ENCODE measurements at places on chromosomes 7 and 10.

- DNase-seq, result no peak
Measured at GRCh38 chr7:100547872-100548271, 8.9 kb downstream of the AGFG2 start.

DNA sequence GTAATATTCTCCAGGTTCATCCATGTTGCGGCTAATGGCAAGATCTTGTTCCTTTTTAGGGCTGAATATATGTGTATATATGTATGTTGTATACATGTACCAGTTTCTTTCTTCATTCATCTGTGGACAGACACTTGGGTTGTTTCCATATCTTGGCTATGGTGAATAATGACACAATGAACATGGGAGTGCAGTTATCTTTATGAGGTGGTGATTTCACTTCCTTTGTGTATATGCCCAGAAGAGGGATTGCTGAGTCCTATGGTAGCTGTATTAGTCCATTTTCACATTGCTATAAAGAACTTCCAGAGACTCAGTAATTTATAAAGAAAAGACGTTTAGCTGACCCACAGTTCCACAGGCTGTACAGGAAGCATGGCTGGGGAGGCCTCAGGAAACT, 17.1 kb upstream of the TSPAN15 start:
- no peak for DNase-seq

DNA sequence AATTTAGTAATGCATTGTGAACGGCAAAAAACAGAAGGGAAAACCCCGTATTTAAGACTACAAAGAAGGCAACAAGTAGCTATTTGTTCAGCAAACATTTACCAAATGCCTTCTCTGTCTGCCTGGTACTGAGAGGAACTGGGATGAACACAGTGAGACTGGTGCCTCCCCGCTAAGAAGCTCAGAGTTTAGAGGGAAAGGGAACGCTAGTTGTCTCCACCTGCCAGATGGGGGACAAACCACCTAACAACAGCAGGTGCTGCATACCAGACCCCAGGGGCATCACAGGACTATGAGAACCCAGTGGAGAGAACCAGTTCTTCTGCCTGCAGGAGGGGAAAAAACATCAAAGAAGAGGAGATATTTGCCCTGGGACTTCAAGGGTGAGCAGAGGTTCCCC, 147.1 kb downstream of the SLC25A13 start:
- DNase-seq, result no peak

- no peak for DNase-seq
Measured at GRCh38 chr10:101780187-101780817, 2.9 kb downstream of the NPM3 start.

- DNase-seq, result peak; percentile 54
Measured at GRCh38 chr7:128883622-128884448, 21.2 kb downstream of the ATP6V1F start.

- DNase-seq, result peak; percentile 17
Measured at GRCh38 chr10:110207805-110208613, 604 bp downstream of the MXI1 start.

DNA sequence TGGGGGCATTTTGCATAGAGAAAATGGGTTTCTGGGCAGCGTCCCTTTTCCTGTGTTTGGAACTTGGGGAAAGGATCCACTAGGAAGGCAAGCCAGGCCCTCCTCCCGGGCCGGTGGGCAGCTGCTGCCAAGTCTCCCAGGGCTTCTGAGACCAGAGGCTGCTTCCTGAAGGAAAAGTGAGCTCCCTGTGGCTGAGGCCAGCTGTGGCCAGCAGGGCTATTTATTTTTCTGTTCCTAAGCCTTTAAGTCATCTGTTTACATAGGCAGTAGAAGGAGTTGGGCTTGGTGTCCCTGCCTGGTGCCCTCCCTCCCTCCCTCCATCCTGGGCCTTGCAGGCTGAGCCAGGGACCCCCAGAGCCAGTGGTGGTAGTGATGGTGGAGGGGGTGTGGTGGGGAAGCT, 70.5 kb upstream of the COL13A1 start:
- DNase-seq, result peak; percentile 91

DNA sequence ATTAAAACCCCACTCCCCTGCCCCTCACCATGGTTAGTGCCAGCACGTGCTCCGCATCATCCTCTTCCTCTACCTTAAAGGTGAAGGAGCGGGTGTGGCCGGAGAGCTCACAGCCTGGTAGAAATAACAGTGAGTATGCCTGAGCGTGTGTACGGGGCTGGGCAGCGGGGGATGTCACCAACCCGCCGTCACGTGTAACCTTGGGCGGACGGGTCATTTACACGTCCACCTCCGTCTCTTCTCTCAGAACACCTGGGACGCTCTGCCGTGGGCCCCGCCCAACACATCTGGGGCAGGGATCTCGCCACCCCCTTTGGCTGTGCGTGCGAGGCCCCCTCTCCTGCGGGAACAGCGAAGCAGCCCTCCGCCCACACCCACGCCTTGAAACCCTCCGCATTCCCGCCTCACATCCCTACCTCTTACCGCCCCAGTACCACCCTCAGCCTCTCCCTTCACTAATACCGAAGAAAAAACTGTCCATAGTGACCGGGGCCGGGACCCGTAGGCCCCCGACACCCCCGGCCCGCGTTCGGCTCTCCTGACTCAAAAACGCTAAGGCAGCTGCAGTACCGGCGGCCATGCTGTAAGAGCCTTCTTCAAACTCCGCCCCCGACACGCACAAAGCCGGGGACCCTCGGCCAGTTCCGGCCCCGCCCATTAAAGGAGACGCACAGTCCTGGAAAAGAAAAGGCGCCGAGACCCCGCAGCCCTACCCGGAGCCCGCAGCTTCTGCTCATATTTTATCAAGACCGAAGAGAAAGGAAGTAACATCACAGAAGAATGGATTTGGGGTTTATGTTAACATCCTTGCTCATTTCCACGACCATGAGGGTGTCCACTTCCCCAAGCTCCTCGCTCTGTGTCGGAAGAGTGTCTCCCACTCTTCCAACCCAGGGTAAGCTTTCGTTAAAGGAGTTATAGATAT, at the start of gene NPM3:
Gene NPM3 (minus strand): TSS at position 636 of the 925 bp plus-strand sequence. CDS start 56 bp downstream, at position 580.
- DNase-seq, result peak; percentile 70

DNA sequence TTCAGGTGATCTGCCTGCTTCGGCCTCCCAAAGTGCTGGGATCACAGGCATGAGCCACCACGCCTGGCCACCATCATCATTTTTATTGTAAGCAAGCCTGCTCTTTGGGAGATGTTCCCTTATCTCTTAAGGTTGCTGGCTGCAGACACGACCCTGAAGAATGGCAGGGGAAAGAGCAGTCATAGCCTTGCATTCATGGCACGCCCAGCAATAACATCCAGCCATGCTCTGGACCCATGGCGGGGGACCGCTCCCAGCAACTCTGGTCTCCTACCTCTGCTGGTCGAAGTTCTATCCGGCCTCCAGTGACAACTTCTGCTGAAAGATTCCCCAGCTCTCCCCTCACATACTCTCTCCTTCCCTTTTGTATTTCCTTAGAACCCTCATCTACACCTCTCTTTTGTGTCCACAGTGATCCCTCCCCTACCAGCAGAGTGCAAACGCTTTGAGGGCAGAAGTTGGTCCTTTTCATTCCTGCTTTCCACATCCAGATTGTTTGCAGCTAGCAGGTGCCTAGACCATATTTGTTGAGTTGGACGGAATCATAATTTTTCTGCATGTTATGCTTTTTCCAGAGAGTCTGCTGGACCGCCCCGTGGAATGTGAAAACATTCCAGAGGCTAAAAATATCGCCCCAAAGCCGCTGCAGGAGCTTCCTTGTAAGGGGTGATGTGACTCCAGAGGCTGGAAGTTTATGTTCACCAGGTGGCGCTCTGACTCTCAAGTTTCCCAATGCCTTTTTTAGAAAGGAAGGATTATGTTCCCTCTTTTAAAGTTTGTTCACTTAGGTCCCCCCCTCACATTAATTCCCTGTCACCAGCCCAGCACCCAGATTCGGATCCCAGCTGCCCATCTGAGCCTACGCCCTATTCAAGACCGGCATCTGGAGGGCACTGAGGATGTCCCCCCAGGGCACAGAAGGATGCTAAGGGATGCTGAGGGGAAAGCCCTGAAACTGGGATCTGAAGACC, 4.3 kb upstream of the MARVELD1 start:
- peak; percentile 88 for DNase-seq

GRCh38 chr7:129160161-129160905, 15.8 kb downstream of the TSPAN33 start:
- no peak for DNase-seq

GRCh38 chr10:35643151-35644049, 1.3 kb upstream of the FZD8 start:
- DNase-seq, result peak; percentile 66

- no peak for DNase-seq
Measured at GRCh38 chr10:29736366-29737073, 101.7 kb upstream of the SVIL start.

DNA sequence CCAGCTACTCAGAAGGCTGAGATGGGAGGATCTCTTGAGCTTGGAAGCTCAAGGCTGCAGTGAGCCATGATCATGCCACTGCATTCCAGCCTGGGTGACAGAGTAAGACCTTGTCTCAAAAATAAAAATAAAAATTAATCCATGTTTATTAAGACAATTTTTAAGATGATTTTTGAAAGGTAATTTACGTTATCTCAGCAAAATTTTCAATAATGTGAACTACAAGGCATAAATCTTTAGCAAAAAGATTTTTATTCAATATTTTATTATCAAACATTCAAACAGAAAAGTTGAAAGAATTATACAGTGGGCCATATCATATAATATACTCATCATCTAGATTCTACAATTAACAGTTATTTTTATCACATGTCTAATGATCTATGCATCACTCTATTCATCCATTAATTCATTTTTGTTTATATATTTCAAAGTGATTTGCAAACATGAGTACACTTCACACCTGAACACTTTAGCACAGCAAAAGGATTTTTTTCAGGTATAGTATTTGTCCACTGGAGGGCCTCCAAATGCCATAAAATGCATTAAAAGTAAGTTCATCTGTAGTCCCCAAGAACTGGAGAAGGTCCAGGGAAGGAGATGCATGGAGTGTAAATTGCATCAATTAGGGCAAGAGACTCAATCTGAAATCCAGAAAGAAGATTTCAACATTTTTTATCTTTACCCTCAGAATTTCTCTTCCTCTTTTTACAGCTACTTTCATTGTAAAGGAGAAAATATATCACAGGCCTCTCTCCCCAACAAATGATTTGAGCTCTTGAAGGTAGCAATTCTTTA, 38.6 kb upstream of the RSBN1L start:
- DNase-seq, result peak; percentile 43

DNA sequence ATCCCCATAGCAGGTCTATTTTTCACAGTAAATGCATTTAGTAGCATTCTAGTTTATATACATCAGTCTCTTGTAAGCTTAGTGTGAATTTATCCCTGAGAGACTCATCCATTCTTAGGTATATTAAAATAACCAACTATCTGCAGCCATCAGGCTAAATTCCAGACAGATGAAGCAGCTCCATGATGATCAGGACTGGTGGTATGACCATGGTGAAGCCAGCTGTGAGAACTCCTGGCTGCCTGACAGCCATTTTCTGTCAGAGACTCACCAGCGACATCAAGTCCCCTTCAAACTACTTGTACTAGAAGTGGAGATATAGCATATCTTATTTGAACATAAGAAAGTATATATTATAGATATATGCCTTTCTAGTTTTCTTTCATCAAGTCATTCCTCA, 70.3 kb upstream of the GSDME start:
- DNase-seq, result peak; percentile 87

GRCh38 chr7:41125343-41125742, 577.5 kb downstream of the INHBA start:
- DNase-seq, result no peak

GRCh38 chr10:79202188-79203013, 133.6 kb downstream of the ZMIZ1 start:
- peak; percentile 29 for DNase-seq

- DNase-seq, result no peak
Measured at GRCh38 chr7:20193873-20194272, 23.3 kb downstream of the MACC1 start.

- no peak for DNase-seq
Measured at GRCh38 chr10:92434385-92434784, 139.5 kb downstream of the IDE start.

GRCh38 chr7:2802504-2803341, 41.4 kb downstream of the GNA12 start:
- peak; percentile 72 for DNase-seq

DNA sequence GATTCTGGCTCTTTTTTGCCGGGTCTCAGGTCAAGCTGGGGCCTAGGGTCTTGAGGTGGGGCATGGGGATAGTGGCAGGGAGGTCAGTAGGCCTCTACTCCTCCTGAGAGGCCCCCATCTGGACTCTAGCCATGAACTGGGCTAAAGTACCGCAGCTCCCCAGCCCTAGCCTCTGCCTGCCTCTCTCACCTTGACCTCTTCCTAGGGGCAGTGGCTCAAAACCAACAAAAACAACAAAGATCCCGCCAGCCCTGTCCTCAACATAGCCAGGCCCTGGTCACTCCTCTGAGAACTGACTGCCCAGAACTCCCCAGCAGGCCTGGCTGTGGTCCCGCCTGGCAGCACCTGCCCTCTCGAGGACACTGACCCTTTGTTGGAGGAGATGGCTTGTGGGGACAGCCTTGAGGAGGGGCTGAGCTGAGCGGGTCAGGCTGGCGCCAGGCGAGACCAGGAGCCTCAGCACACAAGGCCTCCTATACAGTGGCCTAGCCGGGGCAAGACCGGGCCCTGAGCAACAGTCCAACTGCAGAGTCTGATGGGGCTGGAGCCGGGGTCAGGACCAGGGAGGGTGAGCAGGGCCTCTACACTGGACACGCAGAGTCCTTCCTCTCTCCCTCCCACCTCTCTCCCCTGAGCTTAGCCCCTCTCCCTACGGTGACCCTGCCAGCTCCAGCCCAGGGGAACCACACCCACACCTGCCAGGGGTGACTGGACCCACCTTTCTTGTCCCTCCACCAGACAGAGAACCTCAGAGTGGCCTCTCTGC, 11.6 kb upstream of the PPIF start:
- no peak for DNase-seq

GRCh38 chr10:78602201-78602932, 466.4 kb upstream of the ZMIZ1 start:
- DNase-seq, result peak; percentile 19

DNA sequence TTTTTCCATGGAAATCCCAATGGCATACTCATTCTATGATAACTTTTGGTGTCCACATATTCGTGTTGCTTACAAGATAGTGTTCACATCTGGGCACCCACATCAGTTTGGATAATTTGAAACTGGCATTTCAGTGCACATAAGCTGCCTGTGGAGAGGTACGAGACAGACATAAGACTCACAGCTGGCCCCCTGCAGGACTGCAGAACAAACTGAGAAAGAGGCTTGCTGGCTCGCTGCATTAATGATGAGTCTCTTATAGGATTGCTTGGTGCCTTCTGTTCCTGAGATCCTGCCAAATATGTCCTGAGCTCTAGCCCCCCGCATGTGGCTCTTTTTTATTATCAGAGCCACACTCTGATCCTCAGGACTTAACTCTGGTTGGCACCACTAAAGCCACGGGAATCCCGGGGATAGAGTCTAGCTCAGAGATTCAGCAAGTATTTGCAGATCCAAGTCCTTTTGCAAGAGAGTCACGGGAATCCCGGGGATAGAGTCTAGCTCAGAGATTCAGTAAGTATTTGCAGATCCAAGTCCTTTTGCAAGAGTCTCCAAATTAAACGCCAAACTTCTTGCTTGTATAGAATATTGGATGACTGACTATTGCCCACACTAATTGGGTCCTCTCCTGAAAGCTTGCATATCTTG, 34.0 kb upstream of the JCAD start:
- DNase-seq, result no peak

Data from IMR-90 (cell line).